Activated T-helper 2 cell treated with anti-CD3 and anti-CD28 coated beads, Interferon-gamma antibody, Interleukin-2, Interleukin-4, amounts not matched to agents 10 μg/mL and 5 μg/mL and 100 μg/mL, durations not matched to agents 14 hours and 24 hours and 36 hours (primary cell): ENCODE measurements at places on chromosomes 3 and 15. TPM values are rescaled to one million over a fixed set of nuclear protein-coding genes. Genes with fewer than 3 reads are reported as not detected.

GRCh38 chr3:96657710-96658109, 156.7 kb upstream of the EPHA6 start:
- no peak for DNase-seq

DNA sequence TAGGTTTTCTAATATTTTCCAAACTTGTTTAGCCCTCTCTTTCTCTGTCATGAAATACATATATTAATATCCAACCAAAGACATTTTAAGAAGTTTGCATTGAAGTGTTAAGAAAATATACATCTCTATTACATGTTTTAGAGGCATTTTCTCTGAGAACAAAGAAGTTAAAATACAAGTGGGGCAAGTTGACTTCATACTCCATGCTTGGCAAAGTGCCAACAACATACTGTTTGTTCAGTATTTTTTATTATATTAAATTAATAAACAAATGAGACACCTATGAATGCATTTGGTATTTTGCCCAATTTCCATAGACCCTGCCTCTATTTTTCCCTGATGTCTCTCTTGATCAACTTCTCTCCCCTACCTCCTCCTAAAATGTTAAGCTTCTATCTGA, 232.8 kb upstream of the MRPL3 start:
- no peak for DNase-seq

DNA sequence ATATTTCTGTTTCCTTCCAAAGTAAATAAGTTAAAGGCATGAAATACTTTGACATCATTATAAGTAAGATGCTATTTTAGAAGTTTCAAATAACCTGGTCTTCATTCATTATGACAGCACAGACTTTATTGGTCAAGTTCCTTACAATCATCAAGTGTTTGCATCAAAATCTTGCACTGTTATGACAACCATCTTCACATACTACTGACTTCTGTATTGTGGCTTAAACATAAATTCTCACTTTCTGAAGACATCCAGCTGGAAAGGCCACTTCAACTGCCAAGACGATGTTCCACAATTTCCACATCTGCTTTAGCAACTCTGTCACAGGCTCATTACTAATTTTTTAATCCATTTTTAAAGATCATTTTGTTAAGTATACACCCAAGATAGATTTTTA, 408.0 kb downstream of the MECOM start:
- DNase-seq = no peak

DNA sequence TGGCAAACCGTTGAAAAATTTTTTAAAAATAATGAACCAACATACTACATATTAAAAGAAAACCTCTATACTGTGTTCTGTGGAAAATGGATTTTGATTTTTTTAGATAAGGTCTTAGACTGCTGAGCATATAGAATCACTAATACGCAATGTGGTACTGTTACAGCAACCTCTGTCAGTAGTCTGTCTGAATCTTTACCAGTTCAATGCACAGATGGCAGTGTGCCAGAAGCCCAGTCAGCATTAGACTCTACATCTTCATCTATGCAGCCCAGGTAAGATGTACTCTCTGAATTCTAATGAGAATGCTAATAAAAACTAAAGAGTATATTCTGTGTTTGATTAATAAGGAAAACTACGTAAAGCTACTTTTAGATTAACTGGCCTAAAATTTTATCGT, 31.3 kb upstream of the FAH start:
- DNase-seq = no peak

DNA sequence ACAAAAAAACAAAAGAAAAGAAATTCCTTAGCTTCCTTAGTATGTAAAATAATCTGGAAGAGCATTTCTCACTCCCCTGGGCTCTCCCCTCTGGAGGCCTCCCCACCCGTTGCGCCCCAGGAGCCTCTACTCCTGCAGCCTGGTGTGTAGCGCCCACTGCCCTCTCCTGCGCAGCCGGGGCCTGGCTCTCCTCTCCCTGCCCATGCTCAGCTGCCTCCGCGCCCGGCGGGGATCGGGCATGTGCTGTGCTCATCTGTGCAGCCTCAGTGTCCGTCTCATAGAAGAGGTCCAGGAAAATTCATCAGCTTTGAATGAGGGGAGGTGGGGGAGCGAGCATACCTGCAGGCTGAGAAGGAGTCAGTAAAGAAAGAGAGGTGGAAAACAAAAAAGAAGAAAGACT, 203.9 kb downstream of the ATP10A start:
- no peak for DNase-seq

GRCh38 chr3:50238549-50239026, 2.6 kb downstream of the GNAI2 start:
- DNase-seq = no peak

- DNase-seq = no peak
Observed at GRCh38 chr3:69212411-69213160, 90.2 kb upstream of the LMOD3 start.

DNA sequence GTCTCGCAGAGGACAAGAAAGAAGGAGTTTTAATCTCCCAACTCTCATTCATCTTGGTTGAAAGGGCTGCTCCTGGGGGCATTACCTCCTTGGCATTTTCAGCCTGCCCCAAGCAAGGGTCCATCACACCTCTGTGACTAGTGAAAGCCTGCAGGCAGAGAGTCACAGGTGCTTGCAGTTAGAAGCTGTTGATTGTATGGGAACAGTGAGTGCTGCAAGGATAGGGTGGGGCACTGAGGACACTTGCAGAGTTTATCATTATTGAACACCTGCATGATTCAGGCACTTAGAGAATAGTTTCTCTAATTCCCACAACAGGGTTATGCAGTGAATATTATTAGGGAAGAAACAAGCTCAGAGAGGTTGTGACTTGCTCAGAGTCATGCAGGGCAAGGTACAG, 41.7 kb upstream of the IGF2BP2 start:
- no peak for DNase-seq

- DNase-seq = no peak
Observed at GRCh38 chr3:66740260-66740659, 239.4 kb upstream of the LRIG1 start.

MUC13 gene
- total RNA-seq = not detected in 2 replicates

DUOXA2 gene
- total RNA-seq = not detected in 2 replicates

ZMYND10 gene
- total RNA-seq = 0.94 and 1.8 TPM in 2 replicates

C3orf22 gene
- total RNA-seq = not detected in 2 replicates
